NCI-H2081 treated with DMSO at 0.1 percent for 48 hours (cell line): ENCODE measurements at places on chromosomes 13 and 19.

DNA sequence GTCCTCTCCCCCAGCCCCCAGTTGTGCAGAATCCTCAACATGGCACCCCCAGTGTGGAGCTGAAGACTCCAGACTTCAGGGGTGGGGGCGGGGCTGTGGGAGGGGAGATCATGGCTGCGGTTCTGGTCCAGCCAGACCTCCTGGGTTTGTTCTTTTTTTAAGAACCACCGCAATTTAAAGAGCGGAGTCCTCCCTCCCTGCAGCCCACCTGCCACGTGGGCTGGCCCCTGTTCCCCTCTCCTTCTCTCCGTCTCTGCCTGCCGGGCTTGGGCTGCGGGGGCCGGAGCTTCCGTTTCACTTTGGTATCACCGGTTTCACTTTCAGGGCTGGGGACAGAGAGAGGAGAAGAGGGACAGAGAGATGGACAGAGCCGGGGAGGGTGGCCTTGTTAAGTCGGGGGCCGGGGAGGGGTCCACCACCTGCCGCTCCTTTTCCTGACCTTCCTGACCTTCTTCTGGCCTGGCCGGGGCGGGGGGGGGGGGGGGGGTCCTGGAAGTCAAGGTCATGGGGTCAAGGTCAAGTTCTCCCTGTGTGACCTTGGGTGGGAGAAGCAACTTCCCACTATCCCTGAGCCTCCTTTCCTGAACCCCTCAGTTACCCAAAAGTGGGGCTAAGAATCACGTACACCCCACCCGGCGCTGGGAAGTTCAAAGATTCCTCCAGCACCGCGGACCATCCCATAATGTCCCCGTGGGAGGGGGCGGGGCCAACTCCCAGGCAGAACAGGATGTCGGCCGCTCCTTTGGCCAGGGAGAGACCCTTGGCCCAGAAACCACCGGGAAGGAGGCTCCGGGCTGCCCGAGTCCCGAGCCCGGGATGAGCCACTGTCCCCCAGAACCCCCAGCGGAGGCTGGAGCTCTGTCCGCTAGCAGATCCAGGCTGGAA lies 11.3 kb upstream of the ZBTB7A start:
- no peak for DNase-seq

DNA sequence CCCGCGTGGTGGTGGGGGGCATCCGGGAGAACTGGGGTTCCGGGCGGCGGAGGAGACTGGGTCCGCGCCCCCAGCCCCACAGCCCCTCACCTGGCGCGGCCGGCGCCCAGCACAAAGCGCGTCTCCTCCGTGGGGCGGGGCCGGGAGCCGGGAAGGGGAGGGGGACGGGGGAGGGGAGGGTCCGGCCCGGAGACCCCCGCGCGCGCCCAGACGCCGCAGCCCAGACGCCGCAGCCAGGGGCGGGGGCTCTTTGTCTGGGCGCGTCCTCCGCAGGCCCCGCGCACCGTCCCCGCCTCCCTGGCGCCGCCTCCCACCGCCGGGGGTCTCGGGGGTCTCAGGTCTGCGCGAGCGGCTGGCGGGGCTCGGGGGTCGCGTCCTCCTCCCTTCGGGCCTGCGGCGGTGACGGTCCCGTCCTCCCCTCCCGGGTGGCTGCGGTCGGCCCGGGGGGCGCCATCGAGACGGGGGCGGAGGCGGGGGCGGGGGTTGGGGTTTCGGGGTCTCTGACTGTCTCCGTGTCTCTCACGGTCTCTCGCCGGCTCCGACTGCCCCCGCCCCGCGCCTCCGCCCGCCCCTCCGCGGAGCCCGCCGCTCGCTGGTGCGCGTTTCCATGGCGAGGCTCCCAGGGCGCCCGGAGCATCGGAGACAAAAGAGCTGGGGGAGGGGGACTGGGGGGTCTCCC lies at the start of gene PLPPR3:
TSS of gene PLPPR3 (minus strand) at position 131 of the 679 bp plus-strand sequence. CDS start 396 bp downstream, outside the sequence.
- DNase-seq = no peak

DNA sequence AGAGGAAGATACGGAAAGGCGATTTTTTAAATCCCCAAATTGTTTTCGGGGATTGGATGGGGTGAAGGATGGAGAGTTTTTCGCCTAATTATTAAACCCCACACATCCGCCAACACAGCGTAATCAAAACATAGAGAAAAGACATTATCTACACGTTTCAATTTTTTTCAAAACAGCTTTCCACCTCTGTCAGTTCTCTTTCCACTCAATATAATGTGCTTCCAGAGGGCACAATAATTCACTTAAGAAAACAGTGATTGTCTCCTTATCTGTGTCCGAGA lies 435 bp upstream of the OBI1 start:
- no peak for DNase-seq

- DNase-seq = no peak
Measured at GRCh38 chr13:40379794-40380578, 286.5 kb downstream of the FOXO1 start.

DNA sequence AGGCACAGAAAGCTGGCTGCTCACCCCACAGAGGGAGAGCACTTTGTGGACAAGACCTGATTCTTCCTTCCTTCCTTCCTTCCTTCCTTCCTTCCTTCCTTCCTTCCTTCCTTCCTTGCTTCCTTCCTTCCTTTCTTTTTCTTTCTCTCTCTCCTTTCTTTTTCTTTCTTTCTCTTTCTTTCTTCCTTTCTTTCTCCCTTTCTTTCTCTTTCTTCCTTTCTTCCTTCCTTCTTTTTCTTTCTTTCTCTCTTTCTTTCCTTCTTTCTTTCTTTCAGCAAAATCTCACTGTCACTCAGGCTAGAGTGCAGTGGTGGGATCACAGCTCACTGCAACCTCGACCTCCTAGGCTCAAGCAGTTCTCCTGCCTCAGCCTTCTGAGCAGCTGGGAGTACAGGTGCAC lies 263.9 kb downstream of the UQCRFS1 start:
- no peak for DNase-seq

DNA sequence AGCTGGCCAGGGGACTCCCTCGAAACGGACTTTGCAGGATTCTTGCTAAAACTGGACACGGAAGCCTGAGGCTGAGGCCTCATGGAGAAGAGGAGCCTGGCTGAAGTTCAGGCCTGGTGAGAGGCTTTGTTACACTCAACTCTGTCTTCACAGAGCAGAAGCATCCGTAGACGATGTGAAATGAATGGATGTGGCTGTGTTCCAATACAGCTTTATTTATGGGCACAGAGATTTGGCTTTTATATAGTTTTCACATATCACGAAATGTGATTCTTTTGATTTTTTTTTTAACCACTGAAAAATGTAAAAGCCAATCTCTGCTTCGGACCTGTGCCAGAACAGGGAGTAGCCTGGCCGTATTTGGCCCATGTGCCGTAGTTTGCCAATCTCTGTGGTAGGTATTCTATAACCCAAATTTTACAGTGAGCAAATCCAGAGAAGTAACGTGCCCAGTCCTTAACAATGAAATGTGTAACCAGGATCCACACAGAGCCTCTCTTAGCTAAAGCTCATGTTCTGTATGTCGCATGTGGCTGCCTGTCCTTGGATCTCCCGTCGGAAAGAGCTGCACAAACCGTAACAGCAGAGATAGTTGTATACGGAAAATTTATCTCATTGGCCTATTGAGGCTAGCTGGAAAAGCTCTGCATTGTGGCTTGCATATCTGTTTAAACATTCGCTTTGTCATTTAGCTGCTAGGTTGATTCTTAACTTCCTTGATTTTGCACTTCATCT lies 171.6 kb upstream of the RNF113B start:
- DNase-seq = no peak

- no peak for DNase-seq
Measured at GRCh38 chr19:19538061-19538784, at the start of gene CILP2. Gene CILP2 (plus strand): TSS chr19:19538265. CDS start chr19:19538350, 85 bp downstream.

GRCh38 chr13:111371720-111372119 lies 51.3 kb downstream of the TEX29 start:
- no peak for DNase-seq

DNA sequence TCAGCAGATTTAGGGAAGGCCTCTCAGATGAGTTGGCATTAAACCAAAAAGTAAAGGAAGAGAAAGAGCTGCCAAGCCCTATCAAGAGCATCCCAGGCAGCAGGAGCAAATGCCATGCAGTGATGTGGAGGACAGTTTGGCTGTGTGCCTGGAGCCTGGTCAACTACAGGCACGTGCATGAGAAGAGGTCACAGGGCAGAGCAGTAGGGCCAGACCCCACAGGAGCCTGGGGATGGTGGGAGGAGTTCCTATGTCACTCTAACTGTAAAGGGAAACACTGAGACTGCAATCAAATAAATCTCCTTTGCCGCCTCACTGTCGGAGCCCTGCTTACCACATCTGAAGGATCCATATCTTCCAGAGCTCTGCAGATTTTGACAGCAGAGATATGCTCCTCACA lies 240.5 kb downstream of the ENOX1 start:
- no peak for DNase-seq

DNA sequence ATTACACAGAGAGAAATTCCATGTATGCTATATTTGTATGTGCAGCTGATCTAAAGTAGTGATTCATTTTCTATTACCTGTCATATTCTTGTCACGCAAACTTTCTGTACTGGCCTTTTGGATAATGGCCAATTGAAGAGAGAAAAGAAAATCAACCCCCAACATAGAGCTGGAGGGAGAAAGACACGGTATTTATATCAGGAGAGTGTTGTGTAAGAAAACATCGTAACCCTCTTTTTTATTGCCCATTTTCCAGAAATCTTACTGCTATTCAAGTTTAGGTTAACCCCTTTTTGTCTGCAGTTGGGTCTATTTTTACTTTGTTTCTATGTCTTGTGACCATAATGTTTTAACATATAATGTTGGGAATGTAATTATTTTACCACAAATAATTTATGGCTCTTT lies 27.9 kb downstream of the DGKH start:
- no peak for DNase-seq

DNA sequence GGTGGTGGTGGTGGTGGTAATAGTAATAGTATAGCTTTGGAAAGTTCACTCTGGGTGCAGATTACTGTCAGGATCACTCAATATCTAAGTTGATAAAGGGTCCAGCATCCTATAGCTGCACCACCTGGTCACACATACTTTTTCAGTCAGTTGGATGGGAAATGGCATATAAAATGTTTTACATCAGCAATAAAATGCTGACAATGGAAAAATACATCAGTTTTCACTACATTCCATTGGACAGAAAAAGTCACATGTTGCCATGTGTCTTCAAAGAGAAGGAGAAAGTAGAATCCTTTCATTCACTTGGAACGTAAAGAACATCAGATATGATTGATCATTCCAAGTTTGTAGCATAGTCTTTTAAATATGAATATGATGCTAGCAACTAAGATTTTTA lies 481.4 kb downstream of the SLITRK6 start:
- no peak for DNase-seq

GRCh38 chr13:32726374-32727037 lies 140.3 kb downstream of the PDS5B start:
- no peak for DNase-seq

DNA sequence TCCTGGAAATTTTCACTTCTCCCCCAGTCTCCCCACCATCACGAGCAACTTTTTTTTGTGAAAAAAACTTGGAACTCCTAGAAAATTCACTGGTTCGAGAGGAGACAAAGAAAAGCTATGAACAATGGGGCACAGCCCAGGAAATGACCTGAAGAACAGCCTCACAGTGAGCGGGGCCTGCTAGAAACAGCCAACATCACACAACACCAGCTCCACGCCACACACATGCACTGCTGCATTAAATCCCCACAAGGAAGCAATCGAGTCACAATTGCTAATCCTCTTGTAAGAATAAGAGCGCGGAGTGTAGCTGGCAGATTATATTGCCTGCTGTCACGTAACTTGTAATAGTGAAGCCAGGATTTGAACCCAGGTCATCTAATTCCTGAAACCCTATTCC lies 48.8 kb downstream of the SLC7A1 start:
- DNase-seq = no peak

DNA sequence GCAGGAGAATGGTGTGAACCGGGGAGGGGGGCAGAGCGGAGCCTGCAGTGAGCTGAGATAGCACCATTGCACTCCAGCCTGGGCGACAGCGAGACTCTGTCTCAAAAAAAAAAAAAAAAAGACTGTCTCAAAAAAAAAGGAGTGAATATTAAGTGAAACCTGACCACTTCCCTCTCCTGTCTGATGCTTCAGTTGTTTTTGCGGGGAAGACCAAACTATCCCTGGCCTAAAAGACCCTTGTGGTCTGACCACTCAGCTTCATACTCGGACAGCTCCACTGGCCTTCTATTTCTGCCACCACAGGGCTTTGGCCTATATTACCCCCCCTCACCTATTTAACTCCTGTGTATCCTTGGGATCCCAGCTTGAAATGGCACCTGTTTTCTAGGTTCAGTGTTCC lies 2.3 kb downstream of the CLASRP start:
- DNase-seq = no peak

- DNase-seq = no peak
Measured at GRCh38 chr19:8580710-8581281, 3.6 kb upstream of the MYO1F start.

GRCh38 chr13:113533161-113533840 lies 42.8 kb upstream of the DCUN1D2 start:
- DNase-seq = no peak

- DNase-seq = no peak
Measured at GRCh38 chr19:21580101-21580500, 74.7 kb downstream of the ZNF429 start.

DNA sequence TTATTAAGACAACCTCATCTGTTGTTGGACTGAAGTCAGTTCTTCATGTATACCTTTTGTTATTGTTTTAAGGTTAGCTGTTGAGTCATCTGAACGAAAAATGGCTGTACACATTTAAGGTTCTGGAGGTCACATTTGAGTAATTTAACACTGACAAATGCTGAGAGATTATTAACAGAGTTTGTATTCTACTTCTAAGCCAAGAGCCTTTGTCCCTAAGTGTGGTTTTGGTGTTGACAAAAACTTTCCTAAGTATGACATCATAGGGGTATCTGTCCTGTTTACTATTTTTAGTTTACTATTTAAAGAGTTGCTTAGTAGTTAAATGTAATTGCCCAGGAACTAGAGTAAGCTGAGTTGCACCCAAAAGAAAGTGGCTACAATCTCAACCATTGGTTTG lies 71.9 kb downstream of the CDK8 start:
- DNase-seq = no peak

- DNase-seq = no peak
Measured at GRCh38 chr13:62375653-62376052, 960.0 kb upstream of the PCDH20 start.

GRCh38 chr13:114099918-114100445 lies 32.4 kb downstream of the RASA3 start:
- no peak for DNase-seq
